Activated T-helper 1 cell treated with anti-CD3 and anti-CD28 coated beads, Interleukin-2, amount 50 U/mL, for 16 hours (primary cell): ENCODE measurements at places on chromosomes 2 and 18.

- DNase-seq = no peak
These were observed 629.9 kb downstream of the NRXN1 start for GRCh38 chr2:50401772-50402653.

DNA sequence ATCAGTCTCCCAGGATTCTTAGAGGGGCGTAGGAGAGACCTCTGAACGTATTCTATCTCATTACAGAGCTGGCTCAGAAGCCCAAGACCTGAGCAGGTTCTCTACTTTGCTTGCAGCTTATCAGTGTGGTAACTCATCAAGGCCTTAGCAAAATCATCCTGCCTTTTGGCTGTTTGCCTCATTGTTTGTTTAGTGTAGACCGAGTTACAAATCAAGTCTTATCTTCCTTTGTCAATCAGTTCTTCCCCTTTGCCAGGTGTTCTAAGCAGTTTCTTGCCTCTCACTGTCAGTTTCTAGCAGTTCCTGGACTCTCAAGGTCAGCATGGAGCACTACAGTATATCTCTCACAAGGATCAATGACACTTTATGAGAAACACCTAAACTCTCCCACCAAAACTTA lies 30.9 kb upstream of the NAB1 start:
- no peak for DNase-seq

GRCh38 chr2:160207804-160208654 lies 8.0 kb upstream of the ITGB6 start:
- DNase-seq = no peak

- no peak for DNase-seq
These were observed 15.1 kb upstream of the ADCY3 start for GRCh38 chr2:24935145-24935544.

DNA sequence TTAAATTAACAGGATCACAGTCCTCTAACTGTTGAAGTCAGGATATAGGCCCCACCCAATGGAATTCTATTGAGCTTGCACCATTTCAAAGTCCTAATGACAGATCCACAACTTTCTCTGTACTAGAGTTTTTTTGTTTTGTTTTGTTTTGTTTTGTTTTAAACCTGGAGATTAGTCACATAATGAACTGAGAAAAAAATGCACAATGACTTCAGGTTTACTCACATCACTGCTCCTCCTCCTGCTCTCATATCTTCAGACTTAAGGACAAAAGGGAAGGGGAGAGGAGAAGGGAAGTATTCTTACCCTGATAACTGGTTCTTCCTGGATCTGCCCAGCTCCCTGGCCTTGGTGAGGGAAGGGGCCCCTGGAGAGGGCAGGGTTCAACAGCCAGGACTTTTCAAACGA lies 208.2 kb upstream of the EPHA4 start:
- DNase-seq = no peak

- DNase-seq = no peak
These were observed 141.1 kb downstream of the RBMS1 start for GRCh38 chr2:160352500-160352899.

GRCh38 chr18:55647331-55647730 lies 59.3 kb upstream of the TCF4 start:
- DNase-seq = no peak

GRCh38 chr2:207258263-207258991 lies 92.7 kb upstream of the KLF7 start:
- DNase-seq = no peak

- no peak for DNase-seq
These were observed 56.3 kb upstream of the LAPTM4A start for GRCh38 chr2:20107776-20108175.

GRCh38 chr2:239312081-239312511 lies 88.7 kb downstream of the HDAC4 start:
- no peak for DNase-seq

- no peak for DNase-seq
These were observed 1.2 kb downstream of the ABHD3 start for GRCh38 chr18:21703241-21703820.

DNA sequence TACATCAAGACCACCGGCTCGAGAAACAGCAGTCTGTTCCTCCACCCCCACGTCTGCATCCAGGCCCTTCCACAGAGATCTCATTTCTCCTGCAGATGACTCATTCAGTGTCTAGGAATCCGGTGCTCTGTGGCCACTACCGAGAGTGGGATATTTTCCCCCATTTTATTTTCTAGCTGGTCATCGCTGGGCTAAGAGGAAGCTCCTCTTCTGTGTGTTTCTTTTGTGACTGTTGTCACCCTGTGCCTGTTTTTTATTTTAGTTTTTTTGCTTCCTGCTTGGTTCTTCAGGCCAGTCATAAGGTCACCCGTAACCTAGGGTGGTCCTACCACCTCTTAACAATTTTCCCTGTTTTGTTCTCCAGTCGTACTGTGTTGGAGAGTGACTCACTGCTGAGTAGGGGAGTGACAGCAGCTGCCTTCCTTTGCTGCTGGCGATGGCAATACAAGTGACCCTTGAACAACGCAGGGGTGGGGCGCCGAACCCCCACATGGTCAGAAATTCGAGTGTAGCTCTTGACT lies 6.7 kb downstream of the RAMP1 start:
- no peak for DNase-seq

DNA sequence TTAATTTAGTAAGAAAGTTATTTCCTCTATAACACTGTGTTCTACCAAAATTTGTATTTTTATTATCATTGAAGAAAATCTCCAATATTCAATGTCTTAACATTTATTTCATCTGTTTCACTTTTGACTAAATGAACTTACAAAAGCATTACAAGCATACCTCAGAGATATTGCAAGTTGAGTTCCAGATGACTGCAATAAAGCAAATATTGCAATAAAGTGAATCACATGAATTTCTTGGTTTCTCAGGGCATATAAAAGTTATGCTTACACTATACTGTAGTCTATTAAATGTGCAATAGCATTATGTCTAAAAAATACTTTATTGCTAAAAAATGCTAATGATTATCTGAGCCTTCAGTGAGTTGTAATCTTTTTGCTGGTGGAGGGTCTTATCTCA lies 78.3 kb downstream of the TTC32 start:
- DNase-seq = no peak

DNA sequence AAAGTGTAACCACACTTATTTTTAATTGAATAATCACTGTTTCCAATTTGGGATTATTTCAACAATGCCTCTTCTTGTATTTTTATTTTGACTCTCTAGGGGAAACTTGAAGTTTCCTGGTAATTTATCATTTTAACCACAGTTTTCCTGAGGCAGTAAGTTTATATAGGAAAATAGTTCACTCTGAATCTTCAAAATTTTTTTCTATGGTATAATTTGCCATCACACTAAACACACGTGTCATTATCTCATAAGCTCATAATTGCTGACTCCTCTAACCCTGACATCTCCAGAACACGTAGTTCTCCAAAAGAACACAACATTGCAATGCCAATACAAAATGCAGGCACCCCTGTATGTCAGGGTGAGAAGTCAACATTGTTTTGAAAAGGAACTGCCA lies 102.2 kb upstream of the FZD7 start:
- no peak for DNase-seq

GRCh38 chr2:10375570-10376281 lies 72.4 kb downstream of the ODC1 start:
- no peak for DNase-seq
